Mammary epithelial cell (primary cell): ENCODE measurements at places on chromosomes 1 and 21. TPM values are rescaled to one million over a fixed set of nuclear protein-coding genes. Genes with fewer than 3 reads are reported as not detected.

ADAMTS5 gene
- 0.01 TPM for polyA plus RNA-seq

SAMSN1 gene
- polyA plus RNA-seq: not detected

SEC16B gene
- 0.99 TPM for polyA plus RNA-seq

TTC22 gene
- 7.0 TPM for polyA plus RNA-seq

GRCh38 chr1:110338886-110339406 lies at the start of gene RBM15:
Gene RBM15, plus strand, starts transcription at chr1:110339377. Its CDS starts 29 bp downstream, at chr1:110339406.
- DNase-seq: peak; percentile 100

DNA sequence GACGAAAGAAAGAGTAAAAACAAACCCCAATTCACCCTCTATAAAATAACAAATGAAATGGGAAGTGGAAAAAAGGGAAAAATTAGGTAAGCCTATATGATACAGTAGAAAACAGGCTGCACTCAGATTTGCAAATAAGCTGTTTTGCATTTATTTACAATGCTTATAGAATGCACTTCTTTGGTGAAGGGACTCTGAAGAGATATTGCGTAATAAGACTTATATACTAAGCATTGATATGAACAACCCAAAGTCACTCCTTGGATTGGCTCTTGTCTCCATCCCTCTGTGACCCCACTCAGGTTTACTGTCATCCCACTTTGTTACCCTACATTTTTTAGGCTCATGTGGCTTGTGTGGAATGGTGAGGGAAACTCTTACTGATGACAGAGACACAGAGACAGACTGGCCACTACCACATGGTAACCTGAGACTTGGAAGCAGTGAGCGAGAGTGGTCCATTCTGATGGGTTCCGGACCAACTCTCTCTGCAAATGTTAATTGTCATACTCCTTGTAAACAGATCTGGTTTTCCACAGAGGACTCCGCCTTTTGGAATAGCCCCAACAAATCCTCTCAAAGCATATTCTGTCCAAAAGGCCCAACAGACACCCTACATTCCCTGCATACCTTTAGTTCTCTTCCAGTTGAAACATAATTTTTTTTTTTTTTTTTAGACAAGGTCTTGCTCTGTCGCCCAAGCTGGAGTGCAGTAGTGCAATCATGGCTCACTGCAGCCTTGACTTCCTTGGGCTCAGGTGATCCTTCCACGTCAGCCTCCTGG lies 11.0 kb downstream of the GSTM5 start:
- no peak for DNase-seq

- DNase-seq: no peak
Measured at GRCh38 chr1:93414749-93415148, 33.2 kb upstream of the FNBP1L start.

- no peak for DNase-seq
Measured at GRCh38 chr1:165047994-165048393, 308.5 kb downstream of the LMX1A start.
